Activated CD4-positive, alpha-beta memory T cell treated with anti-CD3 and anti-CD28 coated beads, Interleukin-2, amount 10 ng/mL, durations not matched to agents 7 days and 5 days (primary cell): ENCODE measurements at places on chromosomes 13 and 19. TPM values are rescaled to one million over a fixed set of nuclear protein-coding genes. Genes with fewer than 3 reads are reported as not detected.

Gene ZNF486
- total RNA-seq = 7.3 TPM

Gene IGLON5
- 0.81 TPM for total RNA-seq

Gene SIGLEC12
- total RNA-seq = 0.43 TPM

Gene FPR2
- total RNA-seq = not detected

Gene MADCAM1
- total RNA-seq = 0.78 TPM

- DNase-seq = no peak
Measured at GRCh38 chr13:30156826-30157615, 150.3 kb downstream of the KATNAL1 start.

GRCh38 chr19:17328517-17329365 is 5.9 kb downstream of the ANO8 start:
- no peak for DNase-seq

- DNase-seq = no peak
Measured at GRCh38 chr19:32251634-32252332, 93.6 kb upstream of the ZNF507 start.

- no peak for DNase-seq
Measured at GRCh38 chr13:25069911-25070310, 26.0 kb upstream of the PABPC3 start.

GRCh38 chr19:49716154-49716553 is 25.2 kb downstream of the CPT1C start:
- no peak for DNase-seq

DNA sequence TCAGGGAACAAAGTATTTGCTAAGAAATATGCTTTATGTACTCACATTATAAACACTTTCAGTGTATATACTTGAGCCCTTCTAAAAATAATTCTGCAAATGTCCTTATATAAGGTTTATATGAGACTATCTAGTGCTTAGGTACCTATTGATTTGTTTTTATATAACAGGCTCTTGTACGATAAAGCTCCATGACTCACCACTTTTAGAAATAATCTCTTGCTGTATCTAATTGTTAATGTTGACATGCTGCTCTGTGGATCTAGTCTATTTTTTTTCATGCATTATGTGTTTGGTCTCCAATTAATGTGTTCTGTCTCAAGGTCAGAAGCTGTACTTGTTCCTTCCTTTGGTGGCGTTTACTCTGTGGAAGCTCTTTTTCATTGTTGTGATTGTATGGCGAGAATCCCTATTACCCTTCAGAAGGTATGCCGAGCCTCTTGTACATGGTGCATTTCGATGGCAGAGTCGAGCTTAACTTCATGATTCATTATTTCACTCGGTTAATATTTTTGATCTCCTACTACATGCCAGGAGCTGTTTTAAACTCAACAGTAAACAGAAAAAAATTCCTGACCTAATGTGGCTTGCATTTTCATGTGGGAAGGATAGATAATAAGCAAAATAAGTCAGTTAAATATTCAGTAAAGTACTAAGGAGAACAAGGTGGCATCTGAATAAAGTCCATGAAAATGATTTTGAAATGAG is 361.6 kb downstream of the COG6 start:
- DNase-seq = no peak

DNA sequence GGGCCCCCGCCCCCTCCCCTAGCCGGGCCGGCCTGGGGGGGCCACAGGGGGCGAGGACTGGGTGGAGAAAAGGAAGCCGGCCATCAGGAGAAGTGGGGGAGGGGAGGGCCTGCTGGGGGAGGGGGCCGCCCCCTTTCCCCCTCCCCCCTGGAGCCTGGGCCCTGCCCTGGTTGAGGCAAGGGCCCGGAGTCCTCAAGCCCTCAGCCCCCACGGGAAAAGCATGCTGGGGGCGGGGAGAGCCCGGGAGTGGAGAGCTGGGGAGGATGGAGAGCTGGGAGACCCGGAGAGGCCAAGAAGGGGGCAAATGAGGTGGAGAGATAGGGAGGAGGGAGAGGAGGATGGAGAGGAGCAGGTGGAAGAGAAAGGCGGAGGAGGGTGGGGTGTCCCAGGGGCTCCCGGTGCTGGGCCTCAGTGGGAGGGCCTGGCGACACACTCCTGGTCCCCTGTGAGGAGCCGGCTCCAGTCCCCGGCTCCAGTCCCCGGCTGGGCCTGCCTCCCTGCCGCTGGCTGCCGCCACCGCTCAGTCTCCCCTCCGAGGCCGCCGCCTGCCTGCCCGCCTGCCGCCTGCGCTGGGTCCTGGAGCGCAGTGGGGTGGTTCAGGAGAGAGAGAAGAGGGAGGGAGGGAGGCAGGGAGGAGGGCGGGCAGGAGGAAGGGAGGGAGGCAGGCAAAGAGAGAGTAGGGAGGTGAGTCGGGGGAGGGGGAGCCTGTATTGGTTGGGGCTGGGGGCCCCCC is at the start of gene GRIK5:
Gene GRIK5, minus strand, starts transcription at position 588 of the 733 bp plus-strand sequence. CDS start 4,436 bp downstream, outside the sequence.
- no peak for DNase-seq

DNA sequence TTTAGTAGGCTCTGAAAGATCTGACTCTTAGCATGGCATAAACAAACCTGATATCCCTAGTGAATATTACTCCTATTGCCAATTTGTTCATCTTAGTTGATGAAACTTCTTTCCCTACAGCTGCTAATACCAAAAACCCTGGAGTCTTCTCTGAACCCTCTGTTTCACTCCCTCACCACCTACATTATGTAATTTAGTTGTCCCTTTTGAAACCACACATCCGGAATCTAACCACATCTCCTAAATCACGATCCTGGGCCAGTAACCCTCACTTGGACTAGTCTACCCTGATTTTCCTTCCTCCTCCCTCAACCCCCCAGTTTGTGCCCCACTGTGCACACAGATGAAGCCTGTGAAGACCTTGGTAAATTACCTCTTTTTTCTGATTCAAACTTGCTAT is 1.2 kb downstream of the ZNF256 start:
- DNase-seq = no peak

DNA sequence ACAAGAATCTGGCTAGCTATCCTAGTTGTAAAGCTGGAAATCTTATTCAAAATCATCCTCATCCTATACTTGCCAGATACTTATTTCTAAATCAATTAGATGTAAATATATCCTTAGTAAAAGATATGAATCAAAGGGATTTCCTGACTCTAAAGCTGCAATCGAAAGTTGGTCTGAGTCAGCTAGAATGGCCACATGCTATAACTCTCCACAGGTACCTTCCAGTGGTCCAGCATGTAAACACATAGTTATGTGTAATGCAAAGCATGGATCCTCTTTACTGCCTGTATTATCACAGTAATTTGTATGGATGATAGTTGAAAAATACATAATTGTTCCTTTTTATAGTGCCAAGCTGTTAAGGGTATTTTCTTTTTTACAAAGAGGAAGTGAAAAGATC is 27.4 kb downstream of the SLITRK6 start:
- no peak for DNase-seq

- DNase-seq = peak; percentile 62
Measured at GRCh38 chr19:46840498-46840942, 10.1 kb downstream of the AP2S1 start.

DNA sequence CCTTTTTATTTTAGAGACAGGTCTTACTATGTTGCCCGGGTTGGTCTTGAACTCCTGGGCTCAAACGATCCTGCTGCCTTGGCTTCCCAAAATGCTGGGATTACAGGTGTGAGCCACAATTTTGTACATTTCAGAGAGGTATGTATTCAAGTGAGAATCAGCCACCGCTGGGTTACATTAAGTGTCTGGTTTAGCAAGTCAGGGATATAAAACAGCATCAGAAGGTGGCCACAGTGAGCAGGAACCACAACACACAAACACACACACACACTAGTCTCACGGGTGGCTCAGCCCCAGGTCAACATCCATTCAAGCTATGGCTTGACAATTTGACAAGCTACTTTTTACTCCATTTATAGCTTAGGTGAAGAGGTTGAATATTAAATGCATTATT is 20.2 kb downstream of the KLK5 start:
- no peak for DNase-seq

DNA sequence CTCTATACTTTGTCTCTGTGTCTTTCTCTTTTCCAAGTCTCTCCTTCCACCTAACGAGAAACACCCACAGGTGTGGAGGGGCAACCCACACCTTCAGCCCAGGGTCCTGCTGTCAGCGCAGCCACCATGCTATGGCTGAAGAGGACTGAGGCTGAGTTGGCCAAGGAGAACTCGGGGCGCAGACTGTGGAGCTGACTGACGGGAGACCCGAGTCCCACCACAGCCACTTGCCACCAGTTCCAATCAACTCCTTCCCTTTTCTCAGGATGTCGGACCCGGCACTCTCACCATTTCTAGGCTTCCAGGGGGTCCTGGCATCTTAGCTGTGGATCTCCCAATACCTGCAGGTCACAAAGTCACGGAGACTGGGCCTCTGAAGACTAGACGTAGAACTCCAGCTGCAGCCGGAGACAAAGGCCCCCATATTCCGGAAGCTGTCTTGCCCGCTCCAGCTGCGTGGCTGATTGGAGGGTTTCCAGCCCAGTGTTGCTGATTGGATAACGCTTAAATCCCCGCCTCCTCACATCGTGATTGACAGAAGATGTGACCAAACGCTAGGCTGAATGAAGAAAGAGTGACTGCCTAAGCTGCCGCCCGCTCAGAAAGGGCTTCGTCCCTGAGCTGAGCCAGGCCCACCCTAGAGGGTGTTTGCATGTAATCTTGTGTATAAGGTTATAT is 63.6 kb downstream of the ZNF429 start:
- DNase-seq = peak; percentile 84

DNA sequence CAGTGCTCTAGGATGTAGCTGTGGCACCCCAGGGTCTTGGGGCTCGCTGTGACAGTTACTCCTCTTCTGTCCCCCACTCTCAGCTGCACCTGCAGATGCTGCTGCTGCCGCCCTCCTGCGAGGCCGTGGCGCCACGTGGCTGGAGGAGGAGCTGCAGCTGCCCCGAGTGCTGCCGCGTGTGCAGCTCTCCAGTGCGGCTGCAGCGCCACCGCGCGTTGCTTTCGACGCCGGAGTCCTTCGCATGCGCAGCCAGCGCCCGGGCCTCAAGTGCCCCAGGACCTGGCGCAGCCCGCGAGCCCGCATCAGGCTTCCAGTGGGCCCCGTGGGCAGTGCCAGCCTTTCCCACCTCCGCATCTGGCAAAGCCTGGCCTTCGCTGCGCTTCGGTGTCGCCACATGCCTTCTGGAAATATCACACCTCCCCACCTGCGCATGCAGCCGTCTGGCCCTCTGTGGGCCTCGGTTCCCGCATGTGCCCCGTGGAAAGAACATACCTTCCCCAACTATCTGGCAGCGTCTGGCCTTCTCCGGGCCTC is 692 bp upstream of the ZNF580 start:
- DNase-seq = peak; percentile 76

DNA sequence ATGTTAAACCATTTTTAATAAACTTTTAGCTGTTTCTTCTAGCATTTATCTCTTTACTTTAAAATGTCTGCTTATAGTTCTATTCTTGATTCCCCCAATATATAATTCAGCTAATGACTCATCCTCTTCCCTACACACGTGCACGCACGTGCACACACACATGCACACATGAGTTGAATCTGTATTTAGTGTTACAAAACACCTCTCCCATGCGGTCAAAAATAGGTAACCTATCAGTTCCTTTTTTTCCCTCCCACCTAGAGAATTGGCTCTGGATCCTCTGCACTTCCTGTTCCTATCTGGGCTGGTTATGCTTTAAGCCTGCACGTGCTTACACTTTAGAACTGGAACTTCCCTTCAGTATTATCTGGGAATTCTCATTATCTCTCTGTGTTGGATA is 144.1 kb downstream of the PAN3 start:
- DNase-seq = no peak

DNA sequence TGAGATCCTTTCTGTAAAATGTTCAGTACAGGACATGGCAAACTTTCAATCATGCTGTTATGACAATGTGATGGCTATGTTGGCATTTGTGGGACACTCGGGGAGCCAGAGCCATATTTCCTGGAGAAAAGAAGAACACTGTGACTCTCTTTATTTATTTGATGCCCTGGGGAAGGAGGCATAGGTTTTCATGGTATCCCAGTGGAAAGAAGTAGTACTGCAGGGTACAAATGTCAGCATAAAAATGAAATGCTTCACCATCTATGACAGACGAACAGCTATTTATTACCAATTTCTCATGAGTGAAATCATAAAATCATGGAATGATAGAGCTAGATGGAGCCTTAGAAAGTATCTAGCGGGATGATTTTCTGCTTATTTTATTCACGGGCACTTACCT is 217.1 kb downstream of the COL4A1 start:
- no peak for DNase-seq

- DNase-seq = peak; percentile 80
Measured at GRCh38 chr19:51123381-51123800, 1.3 kb upstream of the SIGLEC9 start.

DNA sequence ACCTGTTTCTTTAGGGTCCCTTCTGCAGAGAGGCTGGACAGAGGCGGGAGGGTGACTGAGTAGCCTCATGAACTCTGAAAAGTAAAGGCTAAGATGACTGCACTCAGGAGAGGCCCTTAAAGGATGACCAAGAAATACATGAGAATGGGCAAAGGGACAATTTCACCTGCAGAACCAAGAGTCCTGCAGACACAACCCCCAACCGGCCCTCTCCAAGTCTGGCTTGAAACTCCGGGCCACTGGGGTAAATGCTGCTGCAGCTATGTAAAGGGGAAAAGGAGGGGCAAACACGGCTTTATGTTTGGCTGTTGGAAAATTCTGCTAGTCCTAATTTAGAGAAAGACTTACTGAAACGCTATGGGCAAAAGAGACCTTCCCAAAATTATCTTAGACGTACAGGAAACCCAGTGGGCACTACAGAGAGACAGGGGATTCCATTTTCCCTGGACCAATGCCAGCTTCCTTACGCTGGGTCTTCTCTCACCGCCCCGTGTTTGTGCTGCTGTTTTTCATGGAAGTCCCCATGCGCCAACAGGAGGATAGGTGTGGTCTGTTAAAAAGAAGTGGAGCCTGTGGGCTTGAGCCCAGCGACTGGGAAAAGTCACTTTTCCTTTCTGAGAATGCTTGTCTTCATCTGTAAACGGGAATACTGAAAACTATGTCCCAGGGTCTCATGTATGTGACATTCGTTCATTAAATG is 10.6 kb downstream of the COL4A2 start:
- no peak for DNase-seq

DNA sequence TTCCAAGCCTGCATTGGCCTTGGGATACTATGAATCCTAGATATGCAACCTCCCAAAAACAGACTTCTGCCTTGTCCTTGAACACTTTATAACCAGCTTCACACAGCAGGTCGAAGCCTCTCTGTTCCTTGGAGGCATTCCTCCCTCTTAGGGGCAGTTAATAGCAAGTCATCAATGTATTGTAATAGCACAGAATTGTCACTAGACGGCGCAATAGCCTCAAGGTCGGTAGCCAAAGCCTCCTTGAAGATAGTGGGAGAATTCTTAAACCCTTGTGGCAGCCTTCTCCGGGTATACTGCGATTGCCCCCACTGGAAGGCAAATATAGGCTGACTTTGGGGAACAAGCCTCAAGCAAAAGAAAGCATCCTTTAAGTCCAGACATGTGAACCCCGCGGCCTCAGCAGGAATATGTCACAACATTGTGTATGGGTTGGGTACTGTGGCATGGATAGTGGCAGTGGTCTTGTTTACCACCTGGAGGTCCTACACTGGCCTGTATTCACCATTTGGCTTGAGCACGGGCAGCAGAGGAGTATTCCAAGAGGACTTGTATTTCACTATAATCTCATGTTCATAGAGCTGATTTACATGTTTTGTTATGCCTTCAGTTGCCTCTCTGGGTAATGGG is 61.1 kb downstream of the ZNF431 start:
- no peak for DNase-seq

- DNase-seq = no peak
Measured at GRCh38 chr13:34628209-34628682, 313.8 kb upstream of the NBEA start.
